ENCODE measurements at places on chromosomes 11 and 22. TPM values are rescaled to one million over a fixed set of nuclear protein-coding genes. Genes with fewer than 3 reads are reported as not detected.

DNA sequence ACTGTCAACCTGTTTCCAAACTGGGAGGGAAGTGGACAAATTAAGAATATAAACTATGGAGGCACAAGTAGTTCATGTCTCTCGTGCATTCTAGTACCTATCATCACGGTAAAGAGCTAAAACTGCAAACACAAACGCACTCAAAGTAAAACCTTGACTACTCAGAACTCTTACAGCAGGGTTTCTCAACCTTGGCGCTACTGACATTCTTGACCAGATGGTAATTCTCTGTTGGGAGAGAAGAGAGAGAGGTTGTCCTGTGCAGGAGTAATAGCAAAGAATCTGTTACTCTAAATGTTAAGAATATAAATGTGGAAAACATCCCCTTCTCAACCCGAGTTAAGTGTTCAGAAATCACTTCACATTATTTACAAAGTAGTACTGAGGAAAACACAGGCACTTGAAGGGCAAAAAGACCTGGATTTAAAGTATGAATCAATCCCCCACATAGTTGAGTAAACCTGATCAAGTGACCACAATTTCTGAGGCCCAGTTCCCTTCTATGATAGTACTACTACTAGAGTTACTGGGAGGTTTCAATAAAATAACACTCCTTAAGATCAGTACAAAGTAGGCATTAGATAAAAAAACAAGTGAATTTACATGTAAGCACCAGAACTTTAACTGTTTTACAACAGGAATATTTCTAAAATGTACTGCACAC, 73.1 kb upstream of the ARHGAP32 start:
- no peak for DNase-seq

DNA sequence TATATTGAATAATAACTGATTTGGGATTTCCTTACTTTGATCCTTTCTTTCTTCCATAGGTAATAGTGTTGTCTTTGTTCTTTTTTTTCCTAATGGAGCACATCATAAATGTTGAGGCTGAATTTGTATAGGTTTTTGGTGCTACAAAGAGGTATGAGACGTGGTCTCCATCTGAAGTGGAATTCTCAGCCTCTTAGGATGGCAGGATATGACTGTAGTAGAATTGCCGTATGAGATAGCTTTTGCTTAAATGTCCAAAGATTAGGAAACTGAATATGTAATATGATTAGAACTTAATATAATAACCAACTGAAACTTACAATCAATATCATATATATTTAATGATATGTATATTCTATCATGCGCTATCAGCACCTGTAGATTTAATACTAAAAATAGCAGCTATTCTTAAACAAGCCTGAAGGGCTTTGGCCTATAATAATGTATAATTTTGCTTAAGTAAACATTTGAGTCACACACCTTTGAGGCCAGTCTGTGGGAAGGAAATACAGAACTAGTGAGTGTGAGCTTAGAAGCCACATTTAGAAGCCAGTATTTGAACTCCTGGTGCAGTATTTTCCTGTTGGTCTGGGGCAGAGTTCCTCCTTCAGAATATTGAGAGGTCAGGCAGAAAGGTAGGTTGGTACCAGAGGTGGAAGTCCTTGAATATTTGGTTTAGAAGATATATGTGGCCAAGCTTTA, 62.6 kb downstream of the SWAP70 start:
- no peak for DNase-seq

DNA sequence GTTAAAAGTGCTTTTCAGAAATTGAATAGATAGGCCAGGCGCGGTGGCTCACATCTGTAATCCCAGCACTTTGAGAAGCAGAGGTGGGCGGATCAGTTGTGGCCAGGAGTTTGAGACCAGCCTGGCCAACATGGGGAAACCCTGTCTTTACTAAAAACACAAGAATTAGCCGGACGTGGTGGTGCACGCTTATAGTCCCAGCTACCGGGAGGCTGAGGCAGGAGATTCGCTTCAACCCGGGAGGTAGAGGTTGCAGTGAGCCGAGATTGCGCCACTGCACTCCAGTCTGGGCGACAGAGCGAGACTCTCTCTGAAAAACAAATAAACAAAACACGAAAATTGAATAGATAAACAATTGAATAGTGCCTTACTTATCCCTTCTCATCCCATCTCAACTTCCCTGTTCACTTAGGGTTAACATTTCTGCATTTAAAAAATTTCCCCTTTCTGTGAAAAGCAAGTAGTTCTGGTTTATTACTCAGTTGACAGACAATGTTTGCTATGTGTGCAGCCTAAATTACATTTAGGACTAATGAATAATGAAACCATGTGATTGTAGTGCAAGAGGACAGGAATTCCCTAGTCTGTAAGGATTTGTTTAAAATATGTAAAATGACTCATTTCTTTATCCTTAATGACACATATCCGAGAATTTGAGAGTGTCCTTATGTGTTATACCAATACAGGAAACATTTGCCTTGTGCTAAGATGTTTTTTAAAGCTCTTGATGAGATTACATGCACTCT, 6.0 kb downstream of the RNF169 start:
- DNase-seq = no peak

GRCh38 chr11:120139316-120140069, 1.6 kb upstream of the TRIM29 start:
- DNase-seq = no peak

DNA sequence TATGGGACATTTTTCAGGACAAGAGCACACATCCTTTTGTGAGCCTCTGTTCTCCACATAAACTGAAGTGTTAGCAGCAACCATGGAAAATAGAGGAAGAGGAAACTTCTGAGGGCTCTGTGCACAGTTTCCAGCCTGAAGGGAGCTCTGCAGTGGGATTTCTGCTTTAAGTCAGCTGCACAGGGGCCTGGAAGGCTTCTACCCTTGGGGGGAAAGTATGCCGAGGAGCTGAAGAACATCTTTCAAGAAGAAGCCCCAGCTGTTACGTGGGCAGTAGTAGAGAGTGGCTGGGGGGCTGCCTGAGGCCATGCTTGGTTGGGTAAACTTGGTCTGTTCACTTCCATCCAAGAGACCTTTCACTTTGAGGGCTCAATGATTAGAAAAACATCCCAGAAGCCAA, 82.7 kb upstream of the EED start:
- no peak for DNase-seq

GRCh38 chr11:34680918-34681586, 60.2 kb downstream of the EHF start:
- no peak for DNase-seq

DNA sequence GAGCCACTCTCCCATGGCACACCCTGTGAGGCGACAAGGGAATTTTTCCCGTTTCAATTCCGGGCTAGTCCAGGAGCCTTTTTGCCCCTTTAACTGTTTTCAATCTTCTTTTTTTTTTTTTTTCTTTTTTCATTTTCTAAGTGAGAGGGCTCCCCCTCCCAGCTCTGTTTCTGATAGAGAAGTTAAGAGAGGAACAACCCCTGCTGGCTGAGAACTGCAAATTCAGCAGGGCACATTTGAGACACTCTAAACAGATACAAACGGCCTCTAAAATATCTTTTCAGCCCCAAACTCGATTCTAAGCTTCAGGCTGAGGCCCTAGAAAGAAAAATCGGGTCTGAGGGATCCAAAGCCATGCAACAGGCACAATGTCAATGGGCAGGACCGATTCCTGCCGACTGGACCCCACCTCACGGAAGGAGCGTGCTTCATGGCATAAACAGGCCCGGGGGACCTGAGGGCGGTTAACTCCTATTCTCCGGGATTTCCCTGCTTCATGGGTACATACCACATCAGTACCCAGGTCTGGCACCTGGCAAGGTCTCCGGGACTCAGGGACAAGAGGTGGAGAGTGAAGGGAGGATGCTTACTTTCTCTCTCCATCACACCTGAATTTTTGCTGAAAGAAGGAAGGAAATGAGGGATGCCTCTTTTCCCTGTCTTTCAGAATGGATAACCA, 627.5 kb downstream of the BUD13 start:
- no peak for DNase-seq

DNA sequence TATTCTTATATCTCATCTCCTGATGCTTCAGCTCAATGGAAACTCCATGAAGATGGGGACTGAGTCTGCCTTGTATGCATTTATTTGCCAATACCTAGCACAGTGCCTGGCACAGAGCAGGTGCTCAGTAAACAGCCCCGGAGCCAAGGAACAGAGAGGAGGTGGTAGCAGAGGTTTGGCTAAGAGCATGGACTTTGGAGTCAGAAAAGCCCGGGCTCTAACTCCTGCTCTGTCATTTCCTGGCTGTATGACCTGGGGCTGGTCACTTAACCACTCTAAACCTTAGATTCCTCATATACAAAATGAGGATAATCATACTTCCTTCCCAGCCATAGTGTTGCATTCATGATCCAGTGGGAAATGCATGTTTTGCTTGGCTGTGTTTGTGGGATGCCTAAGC, 36.6 kb downstream of the TP53I11 start:
- DNase-seq = no peak

- DNase-seq = no peak
Measured at GRCh38 chr22:20783844-20784723, 10.2 kb downstream of the SERPIND1 start.

DNA sequence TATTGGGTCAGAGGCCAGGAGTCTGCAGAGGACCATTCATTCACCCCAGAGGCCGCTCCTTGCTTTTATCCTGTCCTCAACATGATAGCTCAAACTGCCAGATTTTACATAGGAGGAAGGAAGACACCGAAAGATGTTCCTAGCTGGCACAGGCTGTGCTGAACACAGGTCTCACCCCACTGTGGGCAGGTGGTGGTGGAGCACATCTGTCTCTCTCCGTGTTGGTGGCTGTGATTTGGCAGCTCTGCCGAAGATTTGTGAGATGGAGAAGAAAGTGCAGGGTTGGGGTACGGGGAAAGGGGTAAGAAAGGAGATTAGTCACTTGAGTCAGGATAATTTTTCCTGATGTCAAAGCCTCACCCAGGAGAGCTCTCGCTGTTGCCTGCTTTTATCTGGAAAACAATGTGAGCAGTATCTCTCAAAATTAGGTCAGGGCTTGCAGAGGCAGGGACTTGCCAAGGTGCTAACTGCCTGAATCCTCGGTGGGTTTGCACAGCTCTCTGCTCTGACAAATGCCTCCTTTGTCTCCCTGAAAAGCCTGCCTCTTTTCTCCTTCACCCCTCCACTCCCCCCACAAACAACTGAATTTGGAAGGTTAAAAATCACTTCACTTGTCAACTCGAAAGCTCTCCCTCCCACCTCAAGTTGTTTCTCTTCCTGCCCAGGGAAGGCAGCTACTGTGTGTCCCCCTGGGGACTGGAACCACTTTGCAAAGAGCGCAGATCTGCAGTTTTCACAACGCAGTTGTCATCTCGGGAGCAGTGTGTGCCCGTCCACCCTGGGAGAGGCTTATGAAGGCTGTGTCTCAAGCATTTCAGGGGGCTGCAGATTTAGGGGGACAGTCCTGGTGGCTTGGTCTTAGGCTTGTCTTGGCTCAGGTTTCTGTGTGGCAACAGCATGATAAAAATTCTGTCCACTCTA, 299.7 kb downstream of the ST3GAL4 start:
- DNase-seq = no peak

DNA sequence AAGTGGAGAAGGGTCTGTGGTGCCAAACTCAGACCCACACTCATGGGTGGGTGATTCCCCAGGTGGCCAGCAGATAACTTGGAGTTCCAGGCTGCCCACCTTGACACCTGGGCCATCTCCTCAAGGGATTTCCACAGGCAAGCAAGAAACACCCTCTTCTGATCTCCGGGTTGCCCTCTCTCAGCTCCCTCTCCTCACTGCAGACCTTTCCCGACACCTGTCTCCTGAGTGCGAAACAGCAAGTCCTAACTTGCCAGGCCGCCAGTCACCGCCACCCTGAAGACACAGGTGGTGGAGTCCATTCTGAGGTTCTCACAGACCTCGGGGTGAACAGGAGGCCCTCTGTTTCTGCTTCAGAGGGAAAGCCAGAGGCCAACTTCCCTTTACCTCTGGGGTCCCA, 16.6 kb downstream of the GALNT18 start:
- DNase-seq = no peak

DNA sequence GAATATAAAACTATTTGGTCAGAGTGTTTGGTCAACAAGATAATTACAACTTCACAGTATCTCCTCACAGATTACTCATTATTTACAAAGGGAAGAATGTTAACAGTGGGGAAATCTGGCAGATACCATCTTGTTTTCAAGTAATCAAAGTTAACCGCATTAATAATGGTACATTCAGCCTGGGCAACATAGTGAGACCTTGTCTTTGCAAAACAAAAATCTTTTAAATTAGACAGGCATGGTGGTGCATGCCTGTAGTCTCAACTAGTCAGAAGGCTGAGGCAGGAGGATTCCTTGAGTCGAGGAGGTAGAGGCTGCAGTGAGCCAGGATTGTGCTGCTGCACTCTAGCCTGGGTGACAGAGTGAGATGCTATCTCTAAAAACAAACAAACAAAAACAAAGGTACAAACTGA, 78.5 kb downstream of the ACER3 start:
- no peak for DNase-seq

DNA sequence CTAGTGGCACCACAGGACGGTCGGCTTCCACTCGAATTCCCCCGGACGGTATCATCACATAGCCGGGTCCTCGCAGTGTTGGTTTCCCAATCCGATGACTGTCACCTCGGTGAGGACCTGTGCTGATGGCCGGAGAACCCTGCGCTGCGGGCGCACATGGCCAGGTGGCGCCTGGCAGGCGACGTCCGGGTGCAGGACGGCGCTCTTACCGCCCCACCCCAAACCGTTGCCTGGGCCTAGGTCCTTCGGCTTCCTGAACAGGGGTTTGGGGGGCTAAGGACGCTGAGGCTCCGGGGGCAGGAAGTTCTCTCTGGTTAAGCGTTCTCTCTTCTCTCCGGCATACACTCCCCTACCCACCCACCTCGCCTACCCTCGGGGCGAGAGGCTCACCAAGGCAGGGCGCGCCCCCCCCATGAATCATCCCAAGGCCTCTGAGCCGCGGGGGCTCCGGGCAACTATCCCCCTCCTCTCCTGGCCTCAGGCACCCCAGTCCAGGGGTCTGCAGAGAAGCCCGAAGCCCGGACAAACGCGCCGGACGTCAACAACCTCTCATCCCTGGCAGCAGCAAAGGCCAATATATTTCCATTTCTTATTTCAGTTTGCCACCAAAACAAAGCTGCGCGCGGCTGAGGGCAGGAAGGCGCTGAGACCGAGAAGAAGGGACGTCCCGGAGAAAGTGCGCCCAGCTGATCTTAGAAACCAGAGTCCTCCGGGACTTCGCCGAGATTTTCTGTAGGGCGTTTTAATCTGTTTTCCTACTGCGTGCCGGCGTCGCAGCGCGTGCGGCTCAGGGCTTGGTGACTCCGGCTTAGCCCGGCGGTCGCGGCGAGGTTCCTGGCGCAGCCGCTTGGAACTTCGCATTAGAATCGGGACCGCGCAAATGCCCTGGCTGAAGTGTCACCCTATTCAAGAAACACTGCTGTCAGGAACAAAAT, 5.6 kb downstream of the ALX4 start:
- DNase-seq = no peak

GRCh38 chr11:69105461-69106030, 50.2 kb upstream of the SMIM38 start:
- peak; percentile 14 for DNase-seq

Gene OR52H1
- not detected for total RNA-seq

Gene FZD4
- total RNA-seq = 25.0 TPM

Gene ACR
- total RNA-seq = 0.89 TPM

Gene ADAMTS15
- total RNA-seq = 30.0 TPM

Gene BIRC3
- 8.7 TPM for total RNA-seq

Gene EXPH5
- total RNA-seq = 2.4 TPM

Gene LSP1
- 15.8 TPM for total RNA-seq

Gene MRGPRX3
- not detected for total RNA-seq

Gene CSF2RB
- 1.8 TPM for total RNA-seq

Gene MS4A2
- 0.97 TPM for total RNA-seq

Measured in right cardiac atrium (tissue), 5 donors.